ENCODE measurements at places on chromosomes 5 and 9. TPM values are rescaled to one million over a fixed set of nuclear protein-coding genes. Genes with fewer than 3 reads are reported as not detected.

GRCh38 chr9:72326641-72327040 lies 38.4 kb downstream of the ZFAND5 start:
- no peaks in the 10 kb centered on the region for H3K36me3 ChIP-seq
- DNase-seq, result no peak
- no peak overlapping the region for H3K27ac ChIP-seq
- peaks cover 7% of the 10 kb centered on the region for H3K27me3 ChIP-seq
- no peaks in the 10 kb centered on the region for H3K4me1 ChIP-seq

FBP2 gene
- total RNA-seq, result not detected

UGT3A2 gene
- not detected for total RNA-seq

DAB2IP gene
- total RNA-seq, result not detected

MLANA gene
- total RNA-seq, result not detected
